ENCODE measurements at places on chromosomes 16 and 17. TPM values are rescaled to one million over a fixed set of nuclear protein-coding genes. Genes with fewer than 3 reads are reported as not detected.

The CACNG3 gene
- total RNA-seq, result not detected

The SCARF1 gene
- 0.41 TPM for total RNA-seq

The TBC1D28 gene
- total RNA-seq, result not detected

The KRTAP1-1 gene
- total RNA-seq, result not detected

The SLFN13 gene
- 9.7 TPM for total RNA-seq

The MYL11 gene
- 0.95 TPM for total RNA-seq

The SEPTIN12 gene
- total RNA-seq, result not detected

The EARS2 gene
- 8.0 TPM for total RNA-seq

The TPSD1 gene
- total RNA-seq, result not detected

DNA sequence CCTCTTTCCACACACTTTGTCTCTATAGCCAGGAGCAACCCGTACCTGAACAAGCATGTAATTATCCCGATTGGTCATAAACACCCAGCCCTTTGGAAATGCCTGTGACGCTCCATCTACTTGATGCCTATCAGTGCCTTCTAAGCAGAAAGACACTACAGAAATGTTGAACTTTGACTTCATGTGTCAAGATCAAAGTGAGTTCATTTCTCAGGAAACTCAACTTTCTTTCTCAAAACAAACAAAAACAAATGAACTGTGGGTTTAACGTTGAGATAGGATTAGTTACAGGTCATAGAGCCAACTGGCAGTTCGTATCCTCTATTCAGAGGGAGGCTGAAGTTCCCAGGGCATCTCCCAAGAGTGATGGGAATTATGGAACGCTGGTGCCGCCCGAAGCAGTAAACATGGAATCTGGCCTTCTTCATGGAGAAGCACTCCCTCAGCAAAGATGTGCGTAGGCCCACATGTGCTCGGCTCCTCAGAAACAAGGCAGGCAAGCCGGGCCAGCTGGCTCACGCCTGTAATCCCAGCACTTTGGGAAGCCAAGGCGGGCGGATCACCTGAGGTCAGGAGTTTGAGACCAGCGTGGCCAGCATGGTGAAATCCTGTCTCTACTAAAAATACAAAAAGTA lies 9.5 kb downstream of the SLC6A4 start:
- DNase-seq, result no peak

- no peak for DNase-seq
Observed at GRCh38 chr16:51545951-51546350, 394.9 kb upstream of the SALL1 start.

- DNase-seq, result no peak
Observed at GRCh38 chr16:55444754-55445485, 34.1 kb upstream of the MMP2 start.

GRCh38 chr17:50129728-50130558 lies at the start of gene SAMD14:
Gene SAMD14 (minus strand): TSS chr17:50130160. CDS start chr17:50124959, 5,201 bp downstream.
- peak; percentile 51 for DNase-seq

- no peak for DNase-seq
Observed at GRCh38 chr16:56357241-56357764, 68.0 kb downstream of the AMFR start.

DNA sequence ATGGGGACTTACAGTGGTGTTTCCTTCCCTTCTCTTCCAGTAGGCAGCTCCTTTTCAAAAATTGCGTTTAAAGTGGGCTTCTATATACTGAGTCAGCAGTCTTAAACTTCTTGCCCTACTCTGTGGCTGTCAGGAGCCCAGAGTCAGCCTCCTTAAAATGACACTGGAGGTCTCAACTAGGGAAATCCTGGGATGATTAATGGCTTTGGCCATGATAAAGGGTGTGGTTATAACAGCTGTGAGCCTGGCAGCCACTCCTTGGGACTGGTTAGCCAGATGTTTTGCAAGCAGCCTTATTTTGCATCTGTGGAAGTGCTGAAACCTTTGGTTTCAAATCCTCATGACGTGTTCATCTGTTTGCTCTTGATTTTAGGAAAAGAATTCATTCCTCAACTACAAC lies 25.0 kb downstream of the TAC4 start:
- no peak for DNase-seq

GRCh38 chr16:66324815-66325515 lies 41.5 kb upstream of the CDH5 start:
- no peak for DNase-seq

DNA sequence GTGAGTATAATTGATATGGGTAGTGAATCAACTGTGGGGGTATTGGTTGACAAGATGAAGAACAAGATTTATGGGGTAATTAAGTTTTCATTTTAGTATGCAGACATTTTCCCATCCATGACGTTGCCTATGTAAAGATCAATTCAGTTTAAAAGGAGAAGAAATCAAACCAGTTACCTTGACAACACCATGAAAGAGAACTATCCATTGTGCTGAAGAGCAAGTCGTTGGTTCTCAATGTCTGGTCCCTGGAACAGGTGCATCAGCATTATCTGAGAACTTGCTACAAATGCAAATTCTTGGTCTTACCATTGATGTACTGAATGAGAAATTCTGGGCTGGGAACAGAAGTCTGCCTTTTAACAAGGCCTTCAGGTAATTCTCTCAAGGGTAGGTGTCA lies 801 bp upstream of the OR4D2 start:
- DNase-seq, result no peak

- no peak for DNase-seq
Observed at GRCh38 chr17:61484174-61484573, 32.0 kb downstream of the TBX4 start.

GRCh38 chr17:9026741-9027140 lies 5.4 kb downstream of the NTN1 start:
- DNase-seq, result no peak

GRCh38 chr17:58492238-58493121 lies 4.3 kb upstream of the HSF5 start:
- DNase-seq, result no peak

GRCh38 chr16:11667221-11667823 lies 933 bp upstream of the SNN start:
- DNase-seq, result no peak

Measured in CD4-positive, alpha-beta T cell (primary cell).